ENCODE measurements at places on chromosomes 6 and 20.
A peak's percentile ranks its signal among the peaks of the same experiment; 100 is the strongest.

- DNase-seq: peak; percentile 22
These were observed 21.0 kb downstream of the KIF13A start for GRCh38 chr6:17966451-17966850.

GRCh38 chr20:3768342-3769130 lies 983 bp upstream of the ADISSP start:
- peak; percentile 81 for DNase-seq

DNA sequence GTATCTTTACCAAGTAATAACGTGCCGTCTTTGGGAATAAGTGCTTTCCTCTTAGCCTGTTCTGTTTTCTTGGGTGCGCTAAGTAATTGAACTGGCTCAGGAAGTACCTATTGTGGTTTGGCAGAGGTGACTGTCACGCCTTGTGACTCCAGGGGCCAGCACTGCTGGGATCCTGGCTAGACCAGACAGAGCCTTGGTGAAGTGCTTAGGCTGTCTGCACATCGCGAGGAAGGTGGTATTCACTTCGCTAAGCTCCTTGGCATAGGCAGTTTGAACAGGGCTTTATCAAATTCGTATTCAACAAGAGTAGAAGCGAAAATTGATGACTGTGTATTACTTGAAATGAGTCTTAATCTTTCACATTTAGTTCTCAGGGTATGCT lies 17.6 kb downstream of the PRDM1 start:
- DNase-seq: no peak

DNA sequence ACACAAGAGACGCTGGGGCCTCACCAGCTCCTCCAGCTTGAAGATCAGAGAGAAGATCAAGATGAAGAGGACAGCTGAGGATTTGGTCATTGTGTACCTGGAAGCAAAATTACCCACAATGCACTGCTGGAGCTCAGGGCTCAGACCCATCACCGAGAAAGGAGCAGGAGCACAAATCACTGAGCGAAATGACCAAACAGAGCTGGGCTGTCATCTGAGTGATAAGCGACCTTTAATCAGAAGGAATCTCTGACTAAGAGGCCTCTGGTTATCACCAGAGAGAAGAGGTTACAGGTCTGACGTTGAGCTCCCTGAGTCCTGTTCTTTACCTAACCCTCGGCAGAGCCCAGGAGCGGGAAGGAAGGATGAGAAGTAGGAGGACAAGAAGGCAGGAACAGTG lies 47.5 kb upstream of the CDH22 start:
- DNase-seq: no peak

GRCh38 chr20:33604991-33605370 lies 57.1 kb upstream of the C20orf144 start:
- no peak for DNase-seq

GRCh38 chr6:72712910-72713309 lies 91.0 kb downstream of the KCNQ5 start:
- no peak for DNase-seq

GRCh38 chr6:152863618-152864326 lies 113.2 kb downstream of the VIP start:
- DNase-seq: peak; percentile 63

DNA sequence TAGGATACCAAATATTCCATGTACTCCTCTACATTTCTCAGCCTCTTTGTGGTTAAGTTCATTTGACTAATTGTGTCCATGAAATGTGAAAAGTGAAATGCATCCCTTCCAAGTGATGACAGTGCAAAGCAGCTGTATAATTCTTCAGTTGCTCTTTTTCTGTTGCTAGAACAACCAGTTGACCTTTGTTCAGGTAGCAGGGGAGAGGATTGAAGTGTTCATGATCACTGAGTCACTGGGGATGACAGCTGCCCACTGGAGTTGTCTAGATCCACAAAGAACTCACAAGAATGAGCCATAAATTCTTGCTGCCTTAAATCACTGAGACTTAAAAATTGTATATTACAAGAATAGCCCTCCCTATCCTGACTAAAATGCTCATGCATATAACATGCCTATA lies 254.6 kb downstream of the EPHA7 start:
- DNase-seq: no peak

GRCh38 chr6:106258726-106259125 lies 66.8 kb downstream of the ATG5 start:
- no peak for DNase-seq

- no peak for DNase-seq
These were observed 44.0 kb downstream of the B4GALT5 start for GRCh38 chr20:49669601-49670189.

- no peak for DNase-seq
These were observed 8.9 kb downstream of the MOCS1 start for GRCh38 chr6:39925191-39925930.

All from HCEC 1CT (cell line).